ENCODE measurements at places on chromosomes 2 and 18.

DNA sequence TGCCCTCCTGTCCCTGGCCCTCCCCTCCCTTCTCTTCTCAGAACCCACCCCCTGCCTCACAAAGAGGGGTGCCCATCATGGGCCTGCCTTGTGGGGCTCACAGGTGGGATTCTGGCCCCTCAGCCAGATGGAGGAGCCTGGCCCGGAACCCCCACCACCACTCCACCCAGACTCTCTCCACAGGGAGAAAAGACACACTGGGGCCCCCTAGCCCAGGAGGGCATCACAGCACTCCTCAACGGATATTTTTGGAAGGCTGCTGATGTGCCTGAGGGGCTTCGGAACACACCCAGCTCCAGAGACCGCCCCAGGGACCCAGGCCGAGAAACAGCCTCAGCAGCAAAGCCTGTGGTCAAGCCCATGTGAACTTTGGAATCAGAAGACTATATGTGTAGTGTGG is 9.9 kb downstream of the KCNIP3 start:
- no peak for DNase-seq

GRCh38 chr2:167048829-167049228 is 160.5 kb downstream of the XIRP2 start:
- no peak for DNase-seq

DNA sequence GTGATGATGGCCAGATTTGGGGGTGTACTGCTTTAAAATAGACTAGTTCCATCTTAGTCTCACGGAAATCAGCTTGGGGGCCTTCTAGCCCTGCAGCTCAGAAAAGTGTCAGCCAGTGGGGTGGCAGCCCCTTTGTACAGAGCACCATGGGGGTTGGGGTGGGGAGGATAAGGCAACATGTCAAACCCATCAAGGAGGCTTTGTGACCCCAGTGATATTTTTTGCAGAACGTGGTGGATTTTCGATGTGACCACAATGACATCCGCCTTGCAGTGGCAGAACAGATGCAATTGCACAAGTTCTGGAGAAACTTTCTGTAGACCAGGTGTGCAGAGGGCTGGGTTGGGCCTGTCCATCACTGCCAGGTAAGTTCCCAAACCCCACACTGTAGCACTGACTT is 3.0 kb upstream of the CD8A start:
- no peak for DNase-seq

GRCh38 chr2:3098231-3098630 is 279.4 kb downstream of the EIPR1 start:
- no peak for DNase-seq

GRCh38 chr2:10161961-10162441 is 39.5 kb downstream of the RRM2 start:
- DNase-seq: no peak

GRCh38 chr2:224308272-224308911 is 93.5 kb downstream of the FAM124B start:
- DNase-seq: no peak

DNA sequence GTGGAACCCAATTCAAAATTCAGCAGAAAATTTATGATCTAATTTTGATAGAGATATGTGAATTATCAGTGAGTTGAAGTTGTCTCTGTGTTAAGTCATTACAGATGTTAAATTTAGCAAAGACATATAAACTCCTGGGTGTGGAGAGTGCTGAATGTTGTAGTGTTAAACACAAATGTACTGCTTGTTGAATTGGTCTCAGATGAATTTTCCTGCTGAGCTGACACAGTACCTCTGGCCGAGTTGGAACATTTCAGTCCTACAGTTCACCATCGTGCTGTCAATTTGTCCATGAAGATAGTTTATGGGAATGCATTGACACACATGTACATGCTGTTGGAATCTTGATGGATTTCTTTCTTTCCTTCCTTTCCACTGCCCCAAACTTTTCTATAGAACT is 255.9 kb downstream of the PLCL1 start:
- no peak for DNase-seq

DNA sequence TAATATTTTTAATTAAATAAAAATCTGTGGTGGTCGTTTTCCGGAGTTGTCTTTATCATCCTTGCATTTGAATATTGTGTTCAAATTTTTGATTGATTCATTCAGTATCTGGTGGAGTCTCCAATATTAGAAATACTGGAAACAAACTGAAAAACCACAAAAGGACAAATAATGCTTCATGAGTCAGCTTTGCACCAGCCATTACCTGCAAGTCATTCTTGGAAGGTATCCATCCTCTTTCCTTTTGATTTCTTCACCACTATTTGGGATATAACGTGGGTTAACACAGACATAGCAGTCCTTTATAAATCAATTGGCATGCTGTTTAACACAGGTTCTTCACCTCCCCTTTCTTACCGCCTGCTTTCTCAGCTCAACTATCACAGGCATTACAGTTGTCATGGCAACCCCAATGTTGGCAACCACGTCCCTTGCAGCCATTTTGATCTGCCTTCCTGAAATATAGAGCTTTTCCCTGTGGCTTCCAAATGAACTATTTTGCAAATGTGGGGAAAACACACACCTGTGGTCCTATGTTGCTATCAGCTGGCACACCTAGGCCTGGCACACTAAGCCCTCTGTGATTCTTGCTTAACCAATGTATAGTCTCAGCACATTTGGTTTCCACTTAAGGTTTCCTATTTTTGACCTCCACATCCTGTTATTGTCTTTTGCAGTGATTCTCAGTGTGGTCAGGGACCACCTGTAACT is 6.5 kb downstream of the CTLA4 start:
- DNase-seq: no peak

DNA sequence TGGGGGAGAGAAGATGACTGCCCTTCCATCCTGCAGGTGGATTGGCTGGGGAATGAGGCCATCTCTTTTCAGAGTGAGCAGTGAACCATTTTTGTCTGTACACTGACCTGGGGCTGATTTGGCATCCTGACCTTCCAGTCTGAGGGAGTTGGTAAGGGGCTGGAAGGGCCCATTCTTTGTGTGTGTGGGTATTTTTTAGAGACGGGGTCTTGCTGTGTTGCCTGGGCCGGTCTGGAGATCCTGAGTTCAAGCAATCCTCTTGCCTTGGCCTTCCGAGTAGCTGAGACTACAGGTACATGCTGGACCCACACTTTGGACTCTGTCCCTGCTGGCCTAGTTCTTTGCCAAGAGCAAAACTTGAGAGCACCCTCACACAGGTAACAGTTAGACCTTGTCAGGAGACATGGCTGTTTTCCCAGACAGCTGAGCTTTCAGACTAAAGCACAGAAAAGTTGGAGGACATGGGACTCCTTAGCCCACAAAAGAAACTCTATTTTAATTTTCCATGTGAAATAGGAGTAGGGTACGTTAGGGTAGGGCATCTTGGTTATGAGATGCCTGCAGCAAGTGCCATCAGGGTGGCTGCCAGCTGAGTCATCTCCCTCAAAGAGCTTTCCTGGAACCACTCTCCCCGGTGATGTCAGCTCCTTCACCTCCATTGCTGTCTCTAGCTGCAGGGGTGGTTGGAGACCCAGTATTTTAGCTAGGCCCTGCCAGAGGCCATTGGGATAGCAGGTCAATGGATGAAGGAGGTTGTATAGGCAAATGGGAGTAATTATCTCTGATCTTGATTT is 60.7 kb downstream of the DGKD start:
- DNase-seq: peak; percentile 20

- no peak for DNase-seq
Measured at GRCh38 chr2:182836451-182836850, 30.0 kb downstream of the FRZB start.

DNA sequence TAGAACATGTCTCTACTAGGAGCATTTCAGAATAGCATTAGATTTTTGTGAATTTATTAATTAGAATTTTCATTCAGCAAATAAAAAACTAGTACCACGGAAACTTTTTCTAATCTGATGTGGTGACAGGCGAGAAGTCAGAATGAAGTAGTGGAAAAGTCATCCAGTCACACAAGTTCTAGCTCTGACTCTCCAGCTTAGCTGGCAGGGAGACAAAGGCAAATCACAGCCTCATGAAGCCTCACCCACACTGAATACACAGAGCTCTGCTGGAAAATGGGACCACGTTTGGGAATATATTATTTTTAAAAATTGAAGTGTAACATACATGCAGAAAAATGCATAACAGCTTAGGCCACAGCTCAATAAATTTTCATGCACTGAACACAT is 86.1 kb downstream of the L3MBTL4 start:
- no peak for DNase-seq

DNA sequence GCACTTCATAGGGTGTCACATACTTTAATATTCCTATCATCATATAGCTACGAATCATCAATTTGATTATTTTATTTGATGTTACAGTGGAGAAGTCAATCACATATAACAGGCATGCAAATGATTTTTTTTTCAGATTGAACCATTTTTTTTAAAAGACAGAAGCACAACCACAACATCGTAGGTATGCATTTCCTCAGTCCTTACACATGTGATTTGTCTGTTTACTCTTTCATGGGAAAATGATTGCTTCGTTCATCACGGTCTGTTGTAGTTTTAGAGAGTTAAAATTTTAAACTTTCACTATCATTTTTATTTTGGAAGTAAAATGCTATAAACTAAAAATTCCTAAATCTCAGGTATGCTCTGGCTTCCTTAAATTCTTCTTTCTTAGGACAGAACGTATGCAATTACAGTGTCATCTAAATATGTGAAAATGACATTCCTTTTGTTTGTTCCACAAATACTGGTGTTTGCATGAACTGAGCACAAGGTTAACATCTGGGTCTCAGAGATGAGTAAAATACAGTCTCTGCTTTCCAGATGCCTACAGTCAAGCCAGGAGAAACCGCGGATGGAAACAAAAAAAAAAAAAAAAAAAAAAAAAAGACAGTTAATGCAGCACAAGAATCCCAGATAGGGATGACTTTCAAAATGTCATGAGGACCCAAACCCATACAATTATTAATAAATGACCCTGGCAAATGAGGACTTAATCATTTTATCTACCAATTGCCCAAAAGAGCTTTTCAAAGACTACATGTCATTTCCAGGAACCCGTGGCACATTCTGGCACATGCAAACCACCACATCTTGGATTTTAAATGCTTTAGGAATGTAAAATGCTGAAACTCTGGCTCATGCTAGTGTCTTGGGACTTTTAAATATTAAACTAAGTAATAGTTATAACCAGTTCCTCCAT is 201.2 kb downstream of the LRP1B start:
- no peak for DNase-seq

GRCh38 chr18:10293966-10294365 is 160.5 kb upstream of the APCDD1 start:
- DNase-seq: no peak

- DNase-seq: no peak
Measured at GRCh38 chr2:43193652-43194120, 32.7 kb downstream of the ZFP36L2 start.

DNA sequence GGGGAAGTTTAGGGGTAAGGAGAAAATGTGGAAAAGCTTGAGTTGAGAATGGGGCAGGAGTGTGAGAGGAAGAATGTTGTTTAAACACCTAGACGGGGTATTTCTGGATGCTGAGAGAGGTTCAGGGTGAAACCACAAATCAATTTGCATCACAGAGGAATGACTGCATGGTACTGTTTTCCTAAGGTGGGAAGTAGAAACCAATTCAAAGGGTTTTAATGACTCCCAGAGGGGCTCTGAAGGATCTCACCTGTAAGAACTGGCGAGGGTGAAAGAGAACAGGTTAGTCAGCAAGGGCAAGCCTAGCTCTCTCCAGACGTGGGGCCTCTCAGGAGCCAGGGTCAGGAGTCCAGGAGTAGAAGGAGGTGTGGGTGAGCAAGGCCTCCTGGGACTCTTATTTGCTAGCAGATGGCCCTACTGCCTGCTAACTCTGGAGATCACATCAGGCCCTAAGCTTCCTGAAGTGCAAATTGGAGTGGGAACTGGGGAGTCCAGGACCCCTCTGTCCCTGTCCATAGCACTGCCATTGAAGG is 133.0 kb upstream of the CELF4 start:
- peak; percentile 44 for DNase-seq

DNA sequence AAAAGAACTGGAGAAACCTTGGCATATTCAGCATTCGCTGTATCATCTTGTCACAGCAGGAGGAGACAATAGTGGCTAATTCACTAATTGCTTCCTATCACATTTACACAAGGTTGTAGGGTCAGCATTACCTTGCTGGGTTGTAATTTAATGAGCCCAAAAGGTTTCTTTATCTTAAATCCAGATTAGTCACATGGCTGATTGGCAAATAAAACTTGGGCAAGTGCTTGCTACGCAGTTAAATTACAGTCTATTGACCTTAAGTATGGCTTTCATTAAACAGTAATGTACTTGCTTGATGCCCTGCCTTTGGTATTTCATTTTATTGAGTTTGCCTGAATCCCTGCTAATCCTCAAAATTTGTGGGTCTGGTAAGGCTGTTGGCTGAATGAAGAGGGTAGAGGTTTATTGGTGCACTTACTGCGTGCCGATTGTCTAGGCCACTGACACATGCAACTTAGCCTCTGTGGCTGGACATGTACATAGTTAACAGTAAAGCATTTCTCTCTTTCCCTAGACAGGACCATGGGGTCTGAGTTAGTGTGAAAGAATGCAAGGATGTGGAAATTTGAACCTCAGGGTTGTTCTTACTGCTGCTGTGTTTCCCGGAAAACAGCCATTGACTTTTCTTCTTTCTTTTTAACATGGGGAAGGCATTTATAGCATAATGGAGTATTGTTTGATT is 34.3 kb downstream of the FMNL2 start:
- no peak for DNase-seq

GRCh38 chr2:196294516-196294909 is 123.1 kb upstream of the STK17B start:
- no peak for DNase-seq

- no peak for DNase-seq
Measured at GRCh38 chr18:46768166-46768921, 11.5 kb upstream of the ST8SIA5 start.
